ENCODE measurements at places on chromosomes 3 and 15. TPM values are rescaled to one million over a fixed set of nuclear protein-coding genes. Genes with fewer than 3 reads are reported as not detected.

Gene IQSEC1
- 19.0 TPM for total RNA-seq

Gene P3H2
- total RNA-seq: 14.1 TPM

Gene GADL1
- total RNA-seq: under 0.01 TPM

Gene TMEM266
- not detected for total RNA-seq

Gene PSMD2
- total RNA-seq: 711 TPM

Gene LEKR1
- 1.3 TPM for total RNA-seq

Gene CTXND1
- total RNA-seq: under 0.01 TPM

Gene GP9
- total RNA-seq: not detected

Gene FAM107A
- not detected for total RNA-seq

Gene ACTRT3
- 3.7 TPM for total RNA-seq

Gene SAMMSON
- 0.25 TPM for total RNA-seq

Gene SYNPR
- not detected for total RNA-seq

Gene CHRM5
- total RNA-seq: 0.75 TPM

Gene INSYN1
- total RNA-seq: 0.50 TPM

Gene CLSTN2
- 1.00 TPM for total RNA-seq

Gene ECE2
- total RNA-seq: not detected

Gene CFAP91
- 0.77 TPM for total RNA-seq

Gene ZBTB47
- 24.0 TPM for total RNA-seq

Gene CKMT1B
- total RNA-seq: not detected

Gene TM4SF18
- total RNA-seq: 0.37 TPM

Gene CNTN3
- total RNA-seq: 5.0 TPM

Gene FANCD2
- total RNA-seq: 43.9 TPM
